NCI-H524 (cell line): ENCODE measurements at places on chromosomes 13 and 19.

DNA sequence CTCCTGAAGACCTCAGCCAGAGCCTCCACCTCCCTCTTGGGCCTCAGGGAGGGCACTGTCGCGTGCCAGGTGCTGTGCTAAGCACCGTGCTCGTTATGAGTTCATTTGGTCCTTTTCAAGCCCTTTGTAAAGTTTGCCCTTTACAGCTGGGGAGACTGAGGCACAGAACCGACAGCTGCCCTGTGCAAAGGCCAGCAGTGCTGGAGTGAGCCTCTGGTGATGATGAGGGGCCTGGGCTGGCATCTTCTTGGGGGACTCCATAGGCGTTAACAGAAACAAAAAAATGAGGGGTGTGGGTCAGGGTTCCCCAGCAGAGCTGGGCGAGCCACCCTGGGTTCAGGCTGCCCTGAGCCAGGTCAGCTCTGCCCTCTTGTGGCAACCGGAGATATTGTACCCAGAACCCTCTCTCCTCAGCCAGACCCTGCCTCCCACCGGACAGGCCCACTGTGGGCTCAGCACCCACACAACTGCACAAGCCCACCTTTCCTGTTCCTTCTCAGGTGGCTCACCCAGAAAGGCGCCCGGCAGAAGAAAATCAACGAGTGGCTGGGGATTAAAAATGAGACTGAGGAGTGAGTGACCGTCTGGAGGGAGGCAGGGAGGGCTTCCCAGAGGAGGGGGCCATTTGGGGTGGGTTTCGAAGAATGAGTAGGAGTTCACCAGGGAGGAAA is 5.5 kb upstream of the IFI30 start:
- DNase-seq, result peak; percentile 56

GRCh38 chr19:11273989-11274388 is 11.7 kb upstream of the DOCK6 start:
- DNase-seq, result no peak

DNA sequence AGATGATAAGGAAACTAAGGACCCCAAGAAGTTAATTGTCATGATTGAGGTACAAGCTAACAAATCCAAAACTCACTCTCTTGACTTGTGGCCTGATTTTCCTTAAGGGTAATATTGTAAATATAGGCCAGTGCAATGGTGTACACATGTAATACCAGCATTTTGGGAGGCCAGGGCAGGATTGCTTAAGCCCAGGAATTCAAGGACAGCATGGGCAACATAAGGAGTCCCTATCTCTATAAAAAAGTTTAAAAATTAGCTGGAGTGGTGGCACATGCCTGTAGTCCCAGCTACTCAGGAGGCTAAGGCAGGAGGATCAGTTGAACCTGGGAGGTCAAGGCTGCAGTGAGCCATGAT is 28.7 kb upstream of the GARRE1 start:
- no peak for DNase-seq

GRCh38 chr13:89541091-89542030 is 1806.1 kb upstream of the MIR17HG start:
- no peak for DNase-seq

DNA sequence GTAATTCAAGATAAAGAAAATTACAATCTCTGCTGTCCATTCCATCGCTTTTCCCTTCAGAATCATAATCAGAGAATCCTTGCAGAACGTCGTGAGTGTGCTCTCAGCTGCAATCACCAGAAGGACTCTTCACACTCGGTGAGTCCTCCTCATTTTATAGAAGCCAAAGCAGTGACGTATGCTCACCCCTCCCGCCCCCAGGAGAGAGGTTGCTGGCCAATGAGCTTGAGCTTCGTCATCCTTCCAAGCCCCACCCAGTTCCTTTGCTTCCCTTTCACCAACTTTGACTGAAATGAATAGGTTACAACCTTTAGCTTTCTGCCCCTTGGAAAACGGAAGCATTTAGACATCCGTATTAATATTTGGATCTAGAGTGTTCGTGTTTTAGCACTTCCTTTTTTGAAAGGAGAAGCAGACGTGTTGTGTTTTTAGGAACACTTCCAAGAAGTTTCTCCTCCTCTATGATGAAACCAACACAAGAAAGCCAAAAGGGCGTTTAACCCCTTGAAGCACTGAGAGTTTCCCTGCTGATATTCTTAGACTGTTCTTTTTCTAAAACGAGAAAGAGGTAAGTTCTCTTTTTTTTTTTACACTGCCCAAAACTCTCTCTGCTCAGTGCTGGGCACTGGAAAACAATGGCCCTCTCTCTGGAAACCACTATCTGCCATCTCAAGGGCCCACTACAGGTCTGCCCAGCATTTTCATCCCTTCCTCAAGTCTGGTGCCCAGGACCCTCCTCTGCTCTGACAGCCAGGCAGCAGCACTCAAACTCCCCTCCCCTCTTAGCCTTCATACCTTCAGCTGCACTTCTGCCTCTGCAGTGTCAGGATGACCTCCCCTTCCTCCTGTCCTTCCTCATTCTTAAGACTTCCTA is 44.3 kb upstream of the CEACAM21 start:
- DNase-seq, result no peak

GRCh38 chr19:57269515-57270250 is 10.6 kb upstream of the ZNF460 start:
- no peak for DNase-seq

- no peak for DNase-seq
Measured at GRCh38 chr19:456547-457110, 4.2 kb downstream of the SHC2 start.

DNA sequence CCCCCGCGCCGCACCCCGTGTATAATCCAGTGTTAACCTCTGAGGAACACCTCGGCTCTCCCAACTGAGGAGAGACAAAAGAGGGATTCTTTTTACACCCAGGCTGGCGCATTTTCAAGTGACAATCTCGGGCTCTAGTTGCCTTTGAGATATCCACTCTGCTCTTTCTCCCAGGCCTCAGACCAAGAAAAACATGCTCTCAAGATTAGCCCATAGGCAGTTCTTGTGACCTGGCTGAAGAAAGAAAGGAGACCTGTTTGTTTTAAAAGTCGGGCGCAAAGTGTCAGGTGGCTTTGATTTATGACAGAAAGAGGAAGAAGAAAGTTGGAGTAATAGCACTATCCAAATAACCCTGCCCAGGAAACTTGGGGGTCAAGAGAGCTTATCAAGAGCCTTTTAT is 27.3 kb downstream of the SHISA2 start:
- DNase-seq, result no peak

DNA sequence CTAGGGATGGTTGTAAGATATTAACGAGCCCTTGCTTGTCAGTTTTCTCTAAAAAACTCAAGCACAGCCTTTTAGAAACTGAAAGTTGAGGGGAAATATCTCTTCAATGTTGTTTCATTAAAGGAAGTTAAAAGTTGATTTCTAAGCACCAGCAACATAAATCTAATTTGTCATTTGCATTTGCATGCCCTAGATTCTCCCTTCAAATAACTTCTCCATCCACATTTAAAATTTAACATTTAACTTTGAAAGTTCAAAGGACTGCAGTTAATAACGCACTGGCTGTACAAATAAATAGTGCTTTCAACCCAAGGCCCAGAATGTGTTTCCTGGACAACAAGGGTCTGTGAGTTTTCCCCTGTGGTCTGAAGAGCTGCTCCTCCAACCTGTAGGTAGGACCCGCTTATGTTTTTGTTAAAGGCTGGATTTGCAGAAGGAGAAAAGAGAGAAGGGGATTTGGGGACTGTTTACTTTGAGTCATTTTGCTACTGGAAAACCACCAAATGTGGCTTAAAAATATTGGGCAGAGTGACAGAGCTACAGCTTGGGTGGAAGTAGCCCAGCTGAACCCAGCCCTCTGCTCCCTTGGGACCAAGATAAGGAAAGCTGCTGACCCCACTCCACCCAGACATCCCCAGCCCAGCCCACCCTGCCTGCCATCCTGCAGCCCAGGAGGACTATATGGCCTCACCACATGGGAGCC is 39.8 kb downstream of the TNFRSF19 start:
- DNase-seq, result peak; percentile 43

DNA sequence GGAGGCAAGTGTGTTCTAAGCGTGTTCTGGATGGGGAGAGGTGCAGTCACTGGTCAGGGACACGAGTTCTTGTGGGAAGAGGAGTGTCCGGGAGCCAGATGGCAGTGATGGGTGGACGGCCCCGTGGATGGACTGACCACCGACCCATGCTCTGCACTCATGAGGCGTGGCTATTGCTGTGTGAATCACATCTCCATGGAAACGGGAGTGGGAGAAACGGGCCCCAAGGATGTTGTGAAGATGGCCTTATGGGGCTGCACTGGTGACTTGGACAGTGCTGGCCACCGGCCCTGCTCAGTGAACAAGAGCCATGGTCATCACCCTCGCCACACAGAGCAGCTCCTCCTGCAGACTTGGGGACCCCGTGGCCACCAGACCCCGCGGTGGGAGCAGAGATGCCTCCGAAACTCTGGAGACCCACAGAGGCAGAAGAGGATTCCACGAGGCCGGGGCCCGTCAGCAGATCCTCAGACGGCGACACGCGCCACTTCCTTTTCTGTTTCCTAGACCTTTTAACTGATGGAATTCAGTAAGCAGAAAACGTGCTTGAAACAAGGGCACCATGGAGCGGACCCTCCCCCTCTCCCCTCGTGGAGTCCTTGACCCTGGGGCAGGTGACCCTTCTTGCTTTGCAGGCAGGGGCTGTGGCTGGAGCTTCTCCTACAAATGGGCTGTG is 47.5 kb downstream of the GAS6 start:
- no peak for DNase-seq

- DNase-seq, result no peak
Measured at GRCh38 chr13:38990693-38991092, at the start of gene STOML3. Gene STOML3 (minus strand): TSS chr13:38990831. CDS start chr13:38990721, 110 bp downstream.

- DNase-seq, result peak; percentile 66
Measured at GRCh38 chr19:56252699-56253422, 19.7 kb upstream of the EDDM13 start.

DNA sequence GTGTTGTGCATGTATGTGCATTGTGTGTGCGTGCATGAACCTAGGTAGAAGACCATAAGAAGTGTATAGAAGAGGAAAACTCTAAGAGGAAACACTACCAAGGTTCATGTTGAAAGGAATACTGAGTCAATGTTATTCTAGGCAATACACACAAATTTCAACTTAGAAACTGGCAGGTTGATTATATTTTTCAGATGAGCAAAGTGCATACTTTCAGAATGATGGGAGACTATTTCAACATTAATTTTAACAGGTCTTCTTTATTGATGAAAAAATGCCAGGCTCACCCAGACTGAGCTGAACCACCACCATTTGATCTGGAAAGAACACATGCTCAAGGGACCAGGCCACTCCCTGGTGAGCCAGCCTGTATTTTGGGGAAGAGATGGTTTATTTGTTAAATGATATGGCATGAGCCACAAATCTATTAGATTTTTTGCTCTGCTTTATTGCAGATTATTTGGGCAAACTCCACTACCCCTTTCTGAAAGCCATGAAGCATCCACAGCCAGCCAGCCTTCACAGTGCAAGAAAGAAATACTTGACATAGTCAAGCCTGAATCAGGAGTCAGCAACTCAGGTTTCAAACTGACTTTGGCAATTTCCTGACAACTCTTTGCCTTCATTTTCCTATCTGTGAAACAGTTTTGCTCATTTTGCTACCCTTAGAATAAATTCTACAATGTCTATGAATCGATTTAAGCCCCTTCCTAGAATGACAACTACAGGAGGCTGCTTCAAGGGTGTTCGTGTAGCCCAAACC is 368.9 kb downstream of the COG6 start:
- no peak for DNase-seq

DNA sequence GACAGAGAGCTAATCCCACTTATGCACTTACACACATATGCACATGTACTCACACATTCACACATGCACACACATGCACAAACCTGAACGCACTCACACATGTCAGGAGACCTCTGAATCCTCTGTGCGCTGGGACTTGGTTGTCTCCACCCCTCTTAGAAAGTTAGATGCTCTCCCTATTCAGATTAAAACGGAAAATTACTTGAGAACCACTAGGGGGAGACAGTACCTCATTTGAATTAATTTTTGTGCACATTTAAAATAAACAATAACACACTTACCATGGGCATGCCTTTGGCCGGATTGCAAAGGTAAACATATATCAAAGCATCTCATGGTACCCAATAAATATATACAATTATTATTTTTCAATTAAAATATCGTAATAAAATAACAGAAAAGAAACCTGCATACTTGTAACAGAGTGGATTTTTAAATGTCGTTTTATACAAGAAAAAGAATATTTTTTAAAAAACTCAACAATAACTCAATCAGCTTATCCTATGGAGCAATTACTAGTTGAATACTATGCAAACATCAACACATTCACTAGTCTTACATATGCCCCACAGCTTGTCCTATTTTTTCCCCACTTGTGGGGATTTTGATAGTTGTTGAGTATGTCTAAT is 9.5 kb upstream of the LILRB4 start:
- no peak for DNase-seq

GRCh38 chr19:7789447-7789846 is 26.4 kb downstream of the CLEC4M start:
- no peak for DNase-seq

- no peak for DNase-seq
Measured at GRCh38 chr19:55623561-55623960, 805 bp downstream of the ZNF784 start.

- DNase-seq, result no peak
Measured at GRCh38 chr13:75721307-75721706, 85.2 kb downstream of the LMO7 start.
